ENCODE measurements at places on chromosomes 13 and 19.

GRCh38 chr13:80939581-80939980, 598.7 kb upstream of the SPRY2 start:
- no peak for DNase-seq

DNA sequence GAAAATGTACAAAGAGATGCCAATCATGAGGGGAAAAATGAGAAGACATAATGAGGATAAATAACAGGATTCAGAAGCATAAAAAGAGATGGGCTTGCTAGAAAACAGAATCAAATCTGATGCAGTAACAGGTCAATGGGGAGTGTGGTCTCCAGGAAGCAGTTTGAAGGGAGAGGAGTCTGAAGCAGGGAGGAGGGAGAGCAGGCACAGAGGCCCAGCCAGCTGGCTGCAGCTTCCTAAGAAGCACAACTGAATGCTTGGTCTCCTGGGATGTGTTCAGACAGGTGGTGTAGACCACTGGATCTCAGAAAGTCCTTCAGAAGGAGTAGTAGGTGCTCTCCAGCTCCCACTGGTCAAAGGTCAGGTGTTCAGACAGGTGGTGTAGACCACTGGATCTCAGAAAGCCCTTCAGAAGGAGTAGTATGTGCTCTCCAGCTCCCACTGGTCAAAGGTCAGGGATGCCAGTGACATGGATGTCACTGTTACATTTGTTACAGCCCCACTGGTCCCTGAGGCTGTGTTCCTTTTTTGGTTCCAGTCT, 68.3 kb upstream of the UBAC2 start:
- no peak for DNase-seq

DNA sequence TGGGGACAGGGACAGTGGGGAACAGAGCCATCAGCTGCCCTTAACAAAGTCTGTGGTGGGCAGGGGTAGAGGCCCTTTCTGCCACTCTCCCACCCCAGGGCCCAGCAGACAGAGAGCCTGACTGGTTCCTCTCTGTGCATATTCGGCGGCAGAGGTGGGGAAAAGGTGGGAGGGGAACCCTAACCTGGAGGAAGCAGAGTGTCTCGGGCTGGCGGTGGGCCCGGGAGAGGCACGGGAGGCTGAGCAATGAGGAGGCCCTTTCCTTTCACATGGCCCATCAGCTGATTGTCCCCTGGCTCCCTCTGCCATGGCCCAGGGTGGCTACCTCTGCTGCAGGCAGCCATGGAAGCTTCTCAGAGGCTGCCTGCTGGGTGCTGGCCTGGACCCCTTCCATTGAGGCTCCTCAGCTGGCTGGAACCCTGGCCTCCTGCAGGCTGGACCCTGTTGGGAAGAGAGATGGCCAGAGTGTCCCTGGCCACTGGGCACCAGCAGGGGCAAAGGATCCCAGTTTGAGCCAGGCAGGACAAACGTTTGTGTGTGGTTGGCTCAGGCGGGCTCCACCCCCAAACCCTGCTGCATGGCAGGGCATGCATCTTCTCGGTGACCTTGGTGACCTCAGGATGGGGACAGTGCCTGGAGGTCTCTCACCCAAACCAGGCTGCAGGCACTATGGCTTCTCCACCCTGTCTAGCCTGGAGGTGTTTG, 202.8 kb upstream of the ZNF536 start:
- no peak for DNase-seq

DNA sequence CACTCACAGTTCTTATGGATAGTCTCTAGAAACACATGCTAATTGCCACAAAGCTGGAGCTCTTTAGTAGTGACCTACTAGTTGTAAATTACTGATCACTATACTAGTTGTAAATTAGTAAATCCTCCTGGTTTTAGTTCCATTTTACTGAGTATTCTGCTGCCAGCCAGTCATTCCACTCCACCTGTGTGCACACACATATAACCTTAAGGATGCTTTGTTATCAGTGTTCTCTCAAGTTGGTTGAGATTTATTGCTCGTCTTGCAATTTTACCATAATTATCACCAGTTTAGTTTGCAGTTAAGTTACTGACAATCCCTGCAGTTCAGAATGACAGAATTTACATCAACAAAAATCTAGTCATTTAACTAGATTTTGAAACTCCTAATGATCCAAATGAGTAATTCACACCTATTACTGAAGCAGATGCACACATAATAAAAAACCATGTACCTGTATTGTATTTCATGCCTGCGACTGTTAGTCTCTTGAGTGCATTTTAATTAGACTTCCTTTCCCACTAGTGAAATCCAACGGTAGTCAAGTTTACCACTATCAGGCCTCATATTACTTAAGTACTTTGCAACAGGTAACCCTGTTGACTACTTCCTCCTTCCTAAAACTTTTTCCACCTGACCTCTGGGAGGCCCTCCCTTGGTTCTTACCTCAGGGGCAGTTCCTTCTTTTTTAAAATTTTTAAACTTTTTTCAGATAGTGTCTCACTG, 7.6 kb downstream of the TPT1 start:
- no peak for DNase-seq

DNA sequence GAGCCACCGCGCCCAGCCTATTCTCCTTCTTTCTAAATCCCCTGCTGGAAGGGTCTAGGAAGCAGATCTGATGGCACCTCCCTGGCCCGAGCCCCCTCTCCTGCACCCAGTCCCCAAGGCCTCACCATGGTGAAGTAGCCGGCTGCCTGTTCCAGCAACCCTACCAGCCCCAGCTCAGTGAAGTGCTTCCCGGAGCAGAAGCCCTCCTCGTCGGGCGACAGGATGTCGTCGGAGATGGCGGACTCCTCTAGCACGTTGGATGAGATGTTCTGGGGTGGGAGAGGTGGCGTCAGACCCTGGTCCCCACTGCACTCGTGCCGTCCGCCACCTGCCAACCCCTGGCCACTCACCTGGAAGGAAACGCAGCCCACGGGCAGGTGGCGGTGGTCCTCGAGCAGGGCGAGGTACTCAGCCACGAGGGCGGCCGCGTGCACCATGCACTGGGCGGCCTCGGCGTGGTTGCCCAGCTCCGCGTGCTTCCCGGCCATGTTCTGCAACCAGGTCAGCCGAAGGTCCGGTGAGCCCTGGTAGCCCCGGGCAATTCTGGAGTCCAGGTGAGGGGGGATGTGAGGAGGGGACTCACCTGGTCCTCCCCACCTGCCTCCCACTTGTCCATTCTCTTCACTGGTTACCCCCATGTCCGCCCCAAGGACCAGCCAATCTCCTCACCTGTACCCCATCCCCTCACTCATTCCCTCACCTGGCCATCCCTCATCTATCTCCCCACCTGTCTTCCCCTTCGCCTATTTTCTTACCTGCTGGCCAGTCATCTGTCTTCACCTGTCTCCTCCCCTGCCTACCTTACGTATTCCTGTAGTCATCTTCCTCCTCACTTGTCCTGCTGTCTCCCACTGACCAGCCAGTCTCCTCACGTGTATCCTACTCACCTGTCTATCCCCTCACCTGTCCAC, 11.5 kb upstream of the KANK2 start:
- DNase-seq: no peak

DNA sequence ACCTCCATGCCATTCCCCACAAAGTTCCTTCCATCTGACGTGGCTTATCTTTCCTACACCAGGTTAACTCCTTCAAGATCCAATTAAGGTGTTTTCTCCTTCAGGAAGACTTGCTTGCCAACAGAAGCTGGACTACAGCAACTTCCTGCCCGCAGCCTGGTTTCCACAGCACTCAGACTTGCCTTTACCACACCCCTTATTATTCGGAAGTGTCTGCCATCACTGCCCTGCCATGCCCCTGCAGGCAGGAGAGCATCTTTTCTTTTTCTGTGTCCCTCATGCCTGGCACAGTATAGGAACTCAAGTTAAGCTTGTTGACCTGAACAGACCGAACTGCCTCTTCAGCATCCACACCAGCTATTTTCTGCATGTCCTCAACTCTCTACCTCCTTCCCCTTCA, 168.0 kb downstream of the FOXO1 start:
- DNase-seq: no peak

DNA sequence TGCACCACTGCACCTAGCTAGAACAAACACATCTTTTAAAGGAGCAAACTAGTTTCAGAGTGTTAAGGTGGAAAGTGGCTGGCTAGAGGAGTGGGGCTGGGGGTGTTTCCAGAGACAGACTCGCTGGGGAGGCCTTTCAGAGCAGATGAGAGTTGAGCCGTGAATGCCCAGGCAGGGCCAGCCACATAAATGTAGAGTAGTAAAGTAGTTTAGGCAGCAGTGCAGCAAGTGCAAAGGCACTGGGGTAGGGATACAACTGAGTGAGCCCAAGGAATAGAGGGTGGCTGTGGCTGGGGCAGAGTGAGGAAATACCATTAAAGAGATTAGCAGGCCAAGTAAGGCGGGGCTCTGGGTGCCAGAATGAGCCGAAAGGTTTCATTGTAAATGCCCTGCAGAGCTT, 72.0 kb downstream of the ALOX5AP start:
- DNase-seq: no peak

GRCh38 chr13:60562096-60562780, 165.2 kb downstream of the TDRD3 start:
- DNase-seq: no peak

DNA sequence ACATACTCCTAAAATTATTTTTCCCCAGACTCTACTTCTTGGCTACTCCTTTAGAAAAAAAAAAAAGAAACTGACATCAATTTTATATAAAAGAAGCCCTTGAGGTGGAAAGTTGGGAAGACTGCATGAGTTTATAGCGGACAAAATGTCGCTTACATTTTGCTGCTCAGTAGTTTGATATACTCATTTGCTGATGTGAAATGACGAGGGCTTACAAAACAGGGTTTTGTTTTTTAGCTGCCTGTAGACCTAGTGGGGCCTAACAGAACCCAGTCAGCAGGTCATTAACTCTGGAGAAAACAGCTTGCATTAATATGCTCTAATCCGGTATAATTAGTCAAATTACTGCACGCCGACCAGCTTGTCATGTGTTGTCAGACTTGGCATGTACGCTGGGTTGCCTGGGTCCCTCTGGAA, 37.6 kb upstream of the MAB21L1 start:
- DNase-seq: no peak

- no peak for DNase-seq
Measured at GRCh38 chr13:26423629-26424028, 133.9 kb upstream of the WASF3 start.

DNA sequence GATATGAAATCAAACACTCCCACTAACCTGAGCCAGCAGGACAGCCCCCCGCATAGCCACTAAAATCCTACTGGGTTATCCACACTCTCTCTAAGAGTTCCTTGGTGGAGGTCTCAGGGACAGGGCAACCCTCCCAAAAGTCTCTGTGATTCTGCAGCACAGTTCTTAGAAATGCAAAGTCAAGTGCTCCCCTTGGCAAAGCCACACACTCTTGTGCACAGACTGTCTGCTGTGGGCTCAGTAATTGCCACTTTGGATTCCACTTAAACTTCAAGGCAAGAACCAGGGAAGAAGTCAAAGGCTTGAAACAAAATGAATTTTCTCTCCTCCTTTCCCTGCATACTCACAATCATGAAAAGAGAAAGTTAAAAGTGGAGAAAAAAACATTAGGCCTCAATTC, 61.5 kb downstream of the DOCK9 start:
- no peak for DNase-seq

DNA sequence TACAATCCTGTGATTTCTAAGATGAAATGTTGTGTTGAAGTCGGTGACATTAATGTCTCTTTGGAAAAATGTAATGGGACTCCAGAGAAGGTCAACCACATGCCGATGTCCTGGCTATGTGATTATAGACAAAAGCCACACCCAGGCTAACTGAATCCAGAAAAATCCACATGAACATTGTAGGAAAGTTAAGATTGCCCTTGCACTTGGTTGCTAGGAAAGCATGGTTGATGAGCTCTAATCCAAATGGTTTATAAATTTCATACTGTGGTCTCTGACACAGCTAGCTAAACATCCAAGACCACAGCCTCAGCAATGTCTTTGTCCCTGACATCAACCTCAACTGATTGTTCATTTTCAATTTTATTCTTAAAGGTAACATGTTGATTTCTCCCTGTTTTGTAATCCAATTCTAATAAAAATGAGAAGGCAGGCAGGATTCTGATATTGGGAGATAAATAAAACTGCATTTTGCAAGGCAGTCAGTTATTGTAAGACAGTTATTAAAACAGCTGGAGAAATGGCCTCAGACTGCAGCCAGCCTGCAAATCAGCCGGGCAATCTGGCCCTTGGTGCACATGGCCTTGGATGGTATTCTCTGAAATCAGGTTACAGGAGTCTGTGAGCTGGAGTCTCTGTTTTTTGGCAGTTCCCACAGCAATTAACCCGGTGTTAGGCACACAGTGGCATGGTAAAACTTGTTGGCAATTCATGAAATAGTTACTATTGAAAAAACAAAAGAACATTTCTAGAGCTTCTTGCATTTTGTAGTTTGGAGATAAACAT, 93.9 kb downstream of the STARD13 start:
- DNase-seq: no peak

DNA sequence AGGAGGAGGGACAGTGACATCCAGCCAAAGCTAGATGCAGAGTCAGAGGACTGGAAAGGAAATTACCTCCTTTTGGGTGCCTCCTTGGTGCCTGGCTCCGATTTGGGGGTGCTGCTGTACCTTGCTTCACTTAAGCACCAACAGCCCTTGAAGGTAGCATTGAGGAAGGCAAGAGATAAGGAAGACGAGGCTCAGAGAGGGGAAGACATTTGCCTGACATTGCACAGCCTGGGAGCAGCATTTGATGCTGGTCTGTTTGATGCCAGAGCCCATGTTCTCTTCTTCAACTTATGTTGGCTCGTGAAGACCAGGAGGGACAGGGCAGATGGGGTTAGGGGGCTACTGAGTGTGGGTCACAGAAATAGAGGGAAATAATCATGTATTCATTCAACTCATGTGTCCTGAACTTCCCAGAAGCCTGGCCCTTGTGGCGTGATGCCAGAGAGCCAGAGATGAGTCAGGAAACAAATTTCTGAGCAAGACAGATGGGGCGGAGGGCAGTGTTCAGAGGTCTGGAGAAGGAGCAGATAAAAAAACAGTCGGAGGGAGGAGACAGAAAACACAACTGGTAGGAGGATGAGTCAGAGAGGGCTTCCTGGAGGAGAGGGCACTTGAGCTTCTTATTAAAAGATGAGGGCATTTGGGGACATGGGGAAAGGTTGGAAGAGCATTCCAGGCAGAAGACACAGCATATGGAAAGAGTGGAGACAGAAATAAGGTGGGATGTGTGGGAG, 3.0 kb upstream of the C19orf81 start:
- no peak for DNase-seq

DNA sequence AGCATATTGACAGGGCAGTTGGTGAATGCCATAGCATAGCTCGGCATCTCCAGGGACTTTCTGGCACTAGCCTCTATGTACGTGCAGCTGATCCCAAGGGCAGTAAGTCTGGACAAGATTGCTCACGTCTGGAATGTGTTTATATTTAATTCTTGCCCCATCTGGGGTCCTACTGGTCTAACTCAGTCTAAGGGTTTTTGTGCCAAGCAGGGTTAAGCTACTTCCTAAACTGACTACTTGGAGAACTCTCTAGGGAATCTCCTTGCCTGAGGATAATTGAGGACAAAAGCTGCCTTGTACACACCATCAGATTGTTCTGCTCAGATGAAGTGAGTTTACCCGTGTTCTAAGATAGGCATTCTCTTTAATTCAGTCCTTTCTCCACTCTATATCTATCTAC, 358.1 kb downstream of the MYO16 start:
- no peak for DNase-seq

- DNase-seq: no peak
Measured at GRCh38 chr13:34637138-34637537, 304.9 kb upstream of the NBEA start.

- DNase-seq: peak; percentile 5
Measured at GRCh38 chr13:100131863-100132574, 43.1 kb downstream of the PCCA start.
